MM.1S (cell line): ENCODE measurements at places on chromosomes 16 and 17.

DNA sequence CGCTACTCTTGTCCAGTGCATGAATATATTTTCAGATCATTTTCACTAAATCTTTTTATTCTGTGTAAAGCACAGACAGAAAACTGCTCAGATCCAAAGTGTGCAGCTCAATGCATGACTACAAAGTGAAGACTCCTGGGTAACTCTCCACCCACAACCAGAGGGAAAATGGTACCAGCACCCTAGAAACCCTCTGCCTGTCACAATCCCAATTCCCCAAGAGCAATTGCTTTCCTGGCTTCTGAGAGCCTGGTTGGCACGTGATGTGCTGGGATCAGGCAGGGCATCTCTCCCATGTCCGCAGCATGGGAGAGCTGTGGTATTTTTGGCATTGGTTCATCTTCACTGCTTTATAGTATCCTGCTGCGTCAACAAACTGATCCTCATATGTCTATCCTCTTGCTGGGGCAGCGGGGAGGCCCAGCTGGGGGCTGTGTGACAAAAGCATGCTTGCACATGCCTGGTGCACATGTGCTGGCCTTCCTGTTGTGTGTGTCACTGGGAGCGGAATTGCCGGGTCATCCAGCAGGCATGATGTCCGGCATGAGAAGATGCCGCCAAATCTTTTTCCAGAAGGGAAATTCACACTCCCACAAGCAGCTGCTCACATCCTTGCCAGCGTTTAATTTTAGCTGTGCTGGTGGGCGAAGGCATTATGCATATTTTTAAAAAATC, 278.9 kb upstream of the FOXF1 start:
- DNase-seq: no peak

DNA sequence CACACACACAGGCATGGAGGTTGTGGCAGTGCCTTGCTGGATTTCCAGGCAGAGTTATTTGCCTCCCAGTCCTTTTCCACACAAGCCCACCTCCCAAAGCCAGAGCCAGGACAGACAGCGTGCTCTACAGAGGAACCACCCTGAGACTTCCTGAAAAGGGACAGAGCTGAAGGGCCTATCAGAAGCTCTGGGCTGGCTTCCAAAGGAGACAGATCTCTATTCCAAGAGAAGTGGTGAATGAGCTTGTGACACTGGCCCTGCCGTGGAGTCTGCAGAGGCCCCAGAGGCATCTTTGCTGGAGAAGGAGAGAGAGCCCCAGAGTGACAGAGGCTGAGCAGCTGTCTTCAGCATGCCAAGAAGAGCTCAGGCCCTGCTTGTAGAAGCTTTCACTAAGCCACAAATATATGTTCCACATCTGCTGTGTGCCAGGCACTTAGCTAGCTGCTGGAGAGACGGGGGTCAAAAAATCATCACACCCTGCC, 8.3 kb upstream of the LPCAT2 start:
- DNase-seq: no peak

- peak; percentile 67 for DNase-seq
Measured at GRCh38 chr17:35080536-35080935, 17.0 kb upstream of the RFFL start.

DNA sequence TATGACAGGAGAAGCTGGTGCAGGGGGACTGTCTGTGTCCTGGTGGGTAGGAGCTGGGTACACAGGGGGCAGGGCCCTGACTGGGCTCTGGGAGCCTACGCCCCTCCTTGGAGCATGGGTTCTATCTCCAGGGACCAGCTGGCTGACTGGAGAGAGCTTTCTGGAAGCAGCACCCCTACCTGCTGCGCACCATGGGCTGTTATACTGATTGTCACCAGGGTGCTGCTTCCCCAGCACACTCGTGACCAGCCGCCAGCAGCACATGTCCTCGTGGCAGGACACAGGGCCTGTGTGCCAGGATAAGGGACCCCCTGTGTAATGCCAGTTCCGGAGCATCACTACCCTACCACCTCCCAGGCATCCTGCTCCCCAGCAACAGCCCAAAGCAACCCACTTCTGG, 106.0 kb downstream of the AMFR start:
- no peak for DNase-seq

DNA sequence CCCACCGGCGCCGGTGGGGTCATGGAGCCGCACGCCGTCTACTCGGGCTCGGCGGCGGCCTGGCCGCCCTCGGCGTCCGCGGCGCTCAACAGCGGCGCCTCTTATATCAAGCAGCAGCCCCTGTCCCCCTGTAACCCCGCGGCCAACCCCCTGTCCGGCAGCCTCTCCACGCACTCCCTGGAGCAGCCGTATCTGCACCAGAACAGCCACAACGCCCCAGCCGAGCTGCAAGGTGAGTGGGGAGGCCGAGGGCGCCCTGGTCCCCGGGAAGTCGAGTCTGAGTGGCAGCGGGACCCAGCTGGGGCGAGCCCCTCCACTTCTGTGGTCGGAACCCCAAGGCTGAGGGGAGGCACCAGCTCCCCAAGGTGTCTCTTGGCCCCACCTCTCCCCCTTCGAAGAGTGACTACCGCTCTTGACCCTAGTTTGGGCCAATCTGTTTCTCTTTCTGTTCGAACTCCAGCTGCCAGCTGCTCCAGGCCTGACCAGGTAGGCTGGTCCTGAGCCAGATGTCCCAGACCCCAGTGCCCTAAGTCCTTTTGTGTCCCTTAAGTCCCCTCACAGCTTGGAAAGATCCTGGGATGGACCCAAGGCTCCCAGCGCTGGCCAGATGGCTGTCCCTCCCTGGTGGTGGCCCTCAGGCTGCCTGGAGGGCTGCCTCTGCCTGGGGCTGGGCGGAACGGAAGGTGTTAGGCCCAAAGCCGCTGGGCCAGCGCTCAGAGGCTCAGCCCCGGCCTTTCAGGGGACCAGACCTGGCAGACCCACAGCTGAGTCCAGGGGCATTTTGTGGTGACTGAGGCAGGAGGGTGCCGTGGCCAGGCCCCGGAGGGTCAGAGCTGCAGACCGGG, 1.2 kb downstream of the FOXF1 start:
- DNase-seq: no peak
